ENCODE measurements at places on chromosomes 13 and 19.

DNA sequence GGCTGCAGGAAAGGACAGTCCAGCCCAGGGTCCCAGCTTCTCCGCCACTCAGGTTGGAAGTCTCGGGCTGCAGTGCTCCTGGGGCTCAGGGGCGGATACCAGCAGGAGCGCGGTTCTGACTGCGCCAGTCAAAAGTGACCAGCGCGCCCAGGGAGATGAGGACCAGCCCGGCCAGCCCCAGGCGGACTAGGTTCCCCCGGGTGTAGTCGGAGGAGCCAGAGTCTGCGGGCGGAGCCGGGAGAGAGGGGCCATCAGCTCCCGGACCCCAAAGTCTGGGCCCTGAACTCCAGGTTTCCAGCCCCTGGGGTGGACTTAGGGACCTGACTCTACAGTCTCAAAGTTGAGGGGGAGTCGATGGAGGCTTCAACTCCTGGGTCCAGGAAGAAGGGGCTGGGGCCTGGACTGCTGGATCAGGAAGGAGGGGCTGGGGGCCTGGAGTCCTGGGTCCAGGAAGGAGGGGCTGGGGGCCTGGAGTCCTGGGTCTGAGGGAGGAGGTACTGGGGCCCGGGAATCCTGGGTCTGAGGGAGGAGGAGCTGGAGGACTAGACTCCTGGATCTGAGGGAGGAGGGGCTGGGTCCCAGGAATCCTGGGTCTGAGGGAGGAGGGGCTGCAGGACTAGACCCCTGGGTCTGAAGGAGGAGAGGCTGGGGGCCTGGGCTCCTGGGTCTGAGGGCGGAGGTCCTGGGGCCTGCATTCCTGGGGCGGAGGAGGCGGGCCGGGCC, 5.3 kb downstream of the OSCAR start:
- DNase-seq = no peak

DNA sequence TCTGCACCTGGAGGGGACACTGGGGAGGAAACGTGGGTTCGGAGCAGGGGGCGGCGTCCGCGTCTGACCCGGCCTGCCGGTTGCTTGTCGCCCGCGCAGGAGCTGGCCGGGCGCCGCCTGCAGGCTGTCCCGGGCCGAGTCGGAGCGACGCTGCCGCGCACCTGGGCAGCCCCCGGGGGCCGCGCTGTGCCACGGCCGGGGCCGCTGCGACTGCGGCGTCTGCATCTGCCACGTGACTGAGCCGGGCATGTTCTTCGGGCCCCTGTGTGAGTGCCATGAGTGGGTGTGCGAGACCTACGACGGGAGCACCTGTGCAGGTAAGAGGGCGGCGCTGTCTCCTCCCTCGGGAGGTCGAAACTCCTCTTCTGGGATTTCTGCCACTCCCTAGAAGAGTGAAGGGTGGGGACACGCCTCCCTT, 1.3 kb downstream of the ITGBL1 start:
- no peak for DNase-seq

- DNase-seq = no peak
Measured at GRCh38 chr13:106462710-106463109, 72.8 kb downstream of the EFNB2 start.

DNA sequence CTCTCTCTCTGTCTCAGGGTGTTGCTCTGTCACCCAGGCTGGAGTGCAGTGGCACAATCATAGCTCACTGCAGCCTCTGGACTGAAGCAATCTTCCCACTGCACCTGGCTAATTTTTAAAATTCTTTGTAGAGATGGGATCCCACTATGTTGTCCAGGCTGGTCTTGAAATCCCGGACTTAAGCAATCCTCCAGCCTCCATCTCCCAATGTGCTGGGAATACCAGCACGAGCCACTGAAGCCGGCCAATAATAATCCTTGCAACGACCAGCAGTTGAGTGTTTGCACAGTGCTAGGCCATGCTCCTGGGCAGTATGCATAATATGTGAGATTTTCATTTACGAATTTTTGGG, 640 bp upstream of the EPOR start:
- DNase-seq = no peak

DNA sequence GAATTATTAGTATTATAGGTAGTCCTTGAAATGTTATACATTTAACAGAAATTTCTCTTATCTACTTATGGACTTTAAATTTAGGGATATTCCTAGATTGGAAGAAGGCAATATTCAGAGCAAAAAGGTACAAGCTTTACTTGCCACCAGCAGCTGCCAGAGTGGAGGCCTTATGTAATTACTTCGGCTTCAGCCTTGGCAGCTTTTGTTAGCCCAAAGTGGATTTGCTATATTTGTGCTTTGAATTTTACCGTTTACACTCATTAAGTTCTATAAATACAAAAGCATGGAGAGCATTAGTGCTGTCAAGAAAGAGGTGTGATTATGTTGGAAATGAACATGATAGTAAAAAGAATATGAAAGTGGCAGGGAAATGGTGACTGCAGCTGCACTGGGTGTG, 319.9 kb downstream of the ATP8A2 start:
- DNase-seq = no peak

Measured in Caco-2 (cell line).